M059J (cell line): ENCODE measurements at places on chromosomes 1 and 21. TPM values are rescaled to one million over a fixed set of nuclear protein-coding genes. Genes with fewer than 3 reads are reported as not detected.
A peak's percentile ranks its signal among the peaks of the same experiment; 100 is the strongest.

OLFML3 gene
- total RNA-seq, result 2.2 and 5.2 TPM in 2 replicates

KANK4 gene
- 21.4 and 27.2 TPM in 2 replicates for total RNA-seq

KCNN3 gene
- total RNA-seq, result 0.37 TPM in 1 of 2 replicates, not detected in the other

NBPF26 gene
- total RNA-seq, result 9.7 and 23.7 TPM in 2 replicates

DNA sequence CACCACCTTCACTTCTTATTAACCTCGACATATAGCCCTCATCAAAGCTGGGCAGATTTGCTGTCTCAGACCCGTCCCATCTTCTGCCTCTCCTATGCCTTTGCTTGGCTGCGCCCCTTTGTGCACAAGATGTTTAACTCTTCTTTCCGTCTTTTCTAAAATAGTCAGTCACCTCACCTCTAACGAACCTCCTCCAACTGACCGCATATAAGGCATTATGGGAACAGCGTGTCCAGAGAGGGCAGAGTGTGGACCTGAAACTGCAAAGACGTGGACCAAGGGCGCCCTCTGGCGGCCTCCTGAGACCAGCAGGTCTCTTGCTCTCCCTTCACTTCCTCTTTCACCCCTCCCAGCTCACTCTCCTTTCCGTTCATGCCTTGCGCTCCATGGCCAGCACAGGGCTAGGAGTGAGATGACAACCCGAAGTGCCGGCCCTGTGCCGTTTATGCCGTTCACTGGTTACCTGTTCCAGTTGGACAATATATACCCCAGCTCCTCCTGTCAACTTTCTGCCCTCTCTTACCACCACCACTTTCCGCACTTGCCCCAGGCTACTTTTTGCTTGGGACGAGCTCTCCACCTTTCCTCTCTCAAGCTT, 2.5 kb upstream of the METTL25B start:
- peak; percentile 90 for DNase-seq

DNA sequence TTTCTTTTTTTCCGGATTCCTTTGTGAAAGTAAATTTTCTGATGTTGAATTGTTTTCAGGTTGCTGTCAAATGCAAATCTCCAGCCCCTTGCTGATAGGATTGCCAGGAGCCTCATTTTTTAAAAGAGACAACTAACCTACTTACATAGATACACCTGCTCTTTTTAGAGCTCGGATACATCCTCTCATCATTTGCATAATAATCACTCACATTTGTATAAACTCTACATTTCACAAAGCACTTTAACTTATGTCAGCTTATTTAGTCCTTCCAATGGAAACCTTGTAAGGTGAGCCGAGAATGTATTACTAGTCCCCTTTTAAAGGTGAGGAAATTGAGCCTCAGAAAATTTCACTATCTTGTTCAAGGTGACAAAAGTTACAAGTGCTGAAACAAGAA, 84.8 kb downstream of the KCTD3 start:
- DNase-seq, result no peak

- no peak for DNase-seq
These were observed 10.8 kb downstream of the SLC45A3 start for GRCh38 chr1:205669341-205670149.

DNA sequence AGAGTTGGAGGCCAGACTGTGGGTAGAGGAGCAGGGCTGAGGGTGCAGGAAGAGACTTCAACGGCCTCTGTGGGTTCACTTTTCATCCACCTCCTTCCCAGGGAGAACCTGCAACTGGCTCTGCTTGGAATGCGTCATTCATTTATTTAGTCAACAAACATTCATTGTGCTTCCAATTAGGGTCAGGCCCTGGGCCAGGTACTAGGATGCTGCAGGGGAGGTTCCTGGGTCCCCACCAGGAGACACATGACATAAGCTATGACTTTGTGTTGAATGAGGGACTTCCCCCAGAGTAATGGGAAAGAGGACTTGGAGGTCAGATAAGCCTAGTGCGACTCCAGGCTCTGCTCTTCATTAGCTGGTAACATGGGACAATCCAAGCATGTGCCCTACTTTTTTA, 46.3 kb upstream of the RPL11 start:
- no peak for DNase-seq
